ENCODE measurements at places on chromosomes 2 and 18. TPM values are rescaled to one million over a fixed set of nuclear protein-coding genes. Genes with fewer than 3 reads are reported as not detected.

DNA sequence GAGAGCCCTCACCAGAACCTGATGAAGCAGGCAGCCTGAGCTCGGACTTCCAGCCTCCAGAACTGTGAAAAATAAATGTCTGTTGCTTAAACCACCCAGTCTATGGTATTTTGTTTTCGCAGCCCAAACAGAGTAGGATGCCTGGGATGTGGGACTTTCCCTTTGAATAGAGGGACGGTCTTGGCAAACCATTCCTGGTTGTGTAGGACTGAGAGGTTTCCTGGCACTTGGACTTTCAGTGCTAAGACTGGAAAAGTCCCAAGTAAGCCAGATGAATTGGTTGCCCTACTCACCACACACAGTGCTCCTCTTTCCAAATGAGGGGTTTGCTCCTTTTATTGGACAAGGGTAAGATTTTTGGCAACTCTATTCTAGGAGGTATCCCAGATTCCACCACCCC is 46.8 kb upstream of the ACMSD start:
- DNase-seq, result no peak

DNA sequence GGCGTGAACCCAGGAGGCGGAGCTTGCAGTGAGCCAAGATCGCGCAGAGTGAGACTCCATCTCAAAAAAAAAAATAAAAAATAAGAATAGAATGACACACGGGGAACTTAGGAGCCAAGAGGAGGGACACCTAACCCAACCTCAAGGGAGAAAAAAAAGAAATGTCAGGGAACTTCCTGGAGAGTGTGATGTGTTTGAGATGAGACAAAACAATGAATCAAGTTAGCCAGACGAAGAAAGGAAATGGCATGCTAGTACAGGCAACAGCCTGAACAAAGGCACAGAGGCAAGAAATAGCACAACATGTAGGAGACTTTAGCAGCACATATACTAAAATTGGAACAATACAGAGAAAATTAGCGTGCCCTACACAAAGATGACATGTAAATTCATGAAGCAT is 36.7 kb upstream of the PAPOLG start:
- no peak for DNase-seq

The SUMO1 gene
- polyA plus RNA-seq, result 38.5 TPM

The KLF7 gene
- polyA plus RNA-seq, result 32.8 TPM

DNA sequence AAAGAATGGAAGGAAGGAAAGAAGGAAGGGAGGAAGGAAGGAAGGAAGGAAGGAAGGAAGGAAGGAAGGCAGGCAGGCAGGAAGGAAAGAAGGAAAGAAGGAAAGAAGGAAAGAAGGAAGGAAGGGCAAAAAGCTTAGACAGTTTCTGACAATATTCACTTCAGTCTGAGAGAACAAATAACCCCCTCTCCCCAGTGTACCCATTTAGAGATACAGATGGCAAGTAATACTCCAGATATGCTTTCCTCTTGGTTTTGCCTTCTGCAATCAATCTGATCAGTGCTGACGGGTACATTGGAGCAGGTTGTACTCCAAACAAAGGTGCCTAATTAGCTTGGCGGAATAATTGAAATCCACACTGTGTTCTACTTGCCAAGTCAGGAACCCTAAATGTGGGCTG is 534.6 kb upstream of the TMEFF2 start:
- no peak for DNase-seq

The ACP1 gene
- polyA plus RNA-seq, result 46.1 TPM

- no peak for DNase-seq
These were observed 14.2 kb upstream of the MSL3B start for GRCh38 chr2:233882353-233882752.

DNA sequence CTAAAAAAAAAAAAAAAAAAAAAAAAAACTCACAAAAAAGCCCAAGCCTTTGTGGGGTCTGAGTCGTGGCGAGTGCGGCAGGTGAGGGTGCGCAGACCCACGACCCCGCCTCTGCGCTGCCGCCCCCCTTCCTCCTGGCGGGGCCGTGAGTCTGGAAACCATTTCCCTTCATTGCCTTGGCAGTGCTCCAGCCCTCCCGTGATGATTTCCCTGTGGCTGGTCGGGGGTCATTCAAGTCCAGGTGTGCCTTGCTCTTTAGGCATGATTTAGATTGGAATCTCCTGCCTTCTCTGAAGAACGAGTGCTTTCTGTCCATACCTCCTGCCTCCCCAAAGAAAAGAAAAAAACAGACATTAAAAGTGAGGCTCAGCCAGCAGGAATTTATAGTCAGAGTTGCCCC is 161.8 kb downstream of the FAM210A start:
- DNase-seq, result no peak

DNA sequence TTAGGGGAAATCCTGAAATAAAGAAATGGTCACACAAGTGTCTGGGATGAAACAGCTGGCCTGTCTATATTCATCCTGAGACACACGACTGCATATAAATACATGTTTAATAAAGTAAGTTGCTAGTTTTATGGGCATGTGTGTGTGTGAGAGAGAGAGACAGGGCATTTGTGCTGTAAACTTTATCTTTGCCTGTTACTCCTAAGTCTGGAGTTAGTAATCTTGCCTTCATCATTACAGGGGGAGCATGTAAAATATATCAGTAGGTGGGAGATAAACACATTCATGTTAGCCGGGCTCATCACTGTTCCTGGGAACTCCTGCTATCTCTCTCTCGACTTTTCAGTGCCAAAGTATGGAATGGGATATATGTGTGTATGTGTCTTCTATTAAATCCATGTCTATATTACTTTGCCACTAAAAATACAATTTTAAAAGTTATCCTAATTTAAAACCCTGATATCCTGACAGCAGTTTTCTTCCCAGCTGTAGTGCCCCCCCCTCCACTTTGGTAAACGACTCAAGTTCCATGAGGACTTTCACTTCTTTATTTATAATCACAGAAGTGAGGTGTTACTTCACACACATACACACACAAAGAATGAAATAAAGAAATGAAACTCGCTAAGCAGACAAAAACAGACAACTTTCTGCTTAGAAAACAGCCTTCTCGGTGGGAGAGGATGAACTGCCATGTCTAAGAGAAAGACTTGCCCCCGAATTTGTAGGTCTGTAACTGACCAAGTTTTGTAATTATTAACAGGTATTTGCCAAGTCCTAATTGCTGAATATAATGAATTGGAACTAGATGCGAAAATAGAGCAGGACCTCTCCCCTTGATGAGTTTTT is 947 bp downstream of the ZEB2 start:
- DNase-seq, result peak; percentile 56

The SDC1 gene
- polyA plus RNA-seq, result 3.2 TPM

DNA sequence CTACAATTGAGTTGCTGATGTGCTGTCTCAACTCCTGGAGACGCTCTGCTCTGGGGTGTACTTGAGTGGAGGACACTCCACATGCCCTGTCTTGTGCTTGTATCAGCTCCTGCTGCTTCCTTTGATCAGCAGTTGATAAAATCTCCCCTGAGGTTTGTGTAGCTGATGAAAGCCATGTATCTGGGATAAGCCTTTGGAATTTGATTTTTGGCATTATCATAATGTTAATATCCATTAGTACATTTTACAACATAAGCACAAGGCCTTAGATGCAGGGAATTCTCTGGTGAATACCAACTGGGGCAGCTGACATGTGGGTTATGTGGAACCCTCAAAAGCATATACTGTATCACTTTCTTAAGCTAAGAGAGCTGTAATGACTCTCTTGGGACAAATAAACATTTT is 222.7 kb upstream of the ITGA4 start:
- DNase-seq, result no peak

DNA sequence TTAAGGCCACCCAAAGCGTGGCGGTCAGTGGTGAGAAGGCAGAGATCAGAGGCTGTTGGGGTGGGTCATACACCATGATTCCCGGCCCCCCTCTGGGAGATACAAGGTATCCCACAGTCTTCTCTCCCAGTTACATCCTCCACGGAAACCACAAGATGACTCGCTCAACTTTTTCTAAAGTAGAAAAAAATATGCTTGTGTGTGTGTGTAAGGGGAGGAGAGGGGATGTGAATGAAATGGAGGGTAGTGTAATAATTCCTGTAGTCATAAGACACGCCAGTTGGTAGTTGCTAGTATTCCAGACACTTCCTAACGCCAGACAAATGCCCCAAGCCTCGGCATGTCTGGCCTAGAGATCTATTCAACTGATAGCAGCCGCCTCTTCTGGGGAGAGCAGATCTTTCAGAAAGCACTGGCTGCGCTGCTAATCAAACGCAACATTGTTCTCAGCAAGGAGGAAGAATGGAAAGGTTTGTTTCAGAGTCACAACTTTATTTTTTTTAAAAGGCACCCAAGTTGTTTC is 143.5 kb downstream of the TGIF1 start:
- DNase-seq, result no peak

The STARD6 gene
- polyA plus RNA-seq, result not detected

- peak; percentile 71 for DNase-seq
These were observed 7.9 kb upstream of the CFAP36 start for GRCh38 chr2:55511508-55512124.

The CXCR1 gene
- polyA plus RNA-seq, result not detected

The WDR75 gene
- polyA plus RNA-seq, result 11.2 TPM

DNA sequence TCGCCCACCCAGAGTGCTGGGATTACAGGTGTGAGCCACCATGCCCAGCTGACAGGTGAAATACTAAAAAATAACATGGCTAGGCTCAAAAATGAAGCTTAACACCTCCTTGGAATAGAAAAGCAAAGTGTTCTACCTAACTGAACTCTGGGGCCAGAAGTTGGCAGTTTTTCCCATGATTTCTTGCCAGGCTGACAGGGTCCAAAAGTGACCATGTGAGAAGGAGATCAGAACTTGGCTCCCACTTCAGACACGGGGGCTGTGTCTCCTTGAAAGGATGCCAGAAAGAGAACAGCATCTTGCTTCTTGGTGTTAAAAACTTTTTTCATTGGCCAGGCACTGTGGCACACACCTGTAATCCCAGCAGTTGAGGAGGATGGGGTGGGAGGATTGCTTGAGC is 47.0 kb downstream of the BMPR2 start:
- DNase-seq, result no peak

The PTPRN gene
- not detected for polyA plus RNA-seq

DNA sequence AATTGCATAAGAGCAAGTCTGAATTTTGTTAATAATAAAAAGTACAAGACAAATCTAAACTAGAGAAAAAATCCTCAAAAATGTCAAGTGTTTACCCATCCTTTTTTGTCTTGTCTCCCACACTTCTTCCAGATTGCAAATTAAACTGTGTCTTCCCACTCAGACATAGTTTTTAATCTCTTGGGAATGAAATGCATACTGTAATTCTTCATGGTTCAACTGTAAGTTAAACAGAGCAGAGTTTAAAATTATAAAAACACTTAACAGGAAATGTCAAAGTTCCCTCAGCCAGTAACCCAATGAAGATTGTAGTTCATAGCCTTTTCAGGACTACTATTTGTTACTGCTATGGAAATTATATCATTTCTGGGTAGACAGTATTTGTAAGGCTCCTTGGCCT is 171.8 kb downstream of the UBE2E3 start:
- DNase-seq, result no peak

DNA sequence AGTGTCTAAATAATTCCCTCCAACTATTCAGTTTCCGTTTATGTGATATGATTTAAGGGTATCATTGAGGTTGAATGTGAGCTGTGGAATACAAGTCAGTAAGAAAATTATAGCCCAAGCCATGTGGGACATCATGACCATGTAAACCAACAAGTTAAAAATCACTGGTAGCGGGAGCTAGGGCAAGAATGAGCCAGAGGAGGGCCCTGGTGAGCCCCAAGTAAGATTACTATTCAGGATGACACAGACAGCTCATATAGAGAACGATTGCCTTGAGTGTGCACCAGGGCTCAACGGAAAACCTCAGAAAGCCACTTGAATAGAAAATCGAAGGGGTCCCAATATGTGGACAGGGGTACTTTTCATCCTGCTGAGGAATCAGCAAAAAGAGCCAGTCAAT is 87.8 kb upstream of the RBMS1 start:
- DNase-seq, result no peak

DNA sequence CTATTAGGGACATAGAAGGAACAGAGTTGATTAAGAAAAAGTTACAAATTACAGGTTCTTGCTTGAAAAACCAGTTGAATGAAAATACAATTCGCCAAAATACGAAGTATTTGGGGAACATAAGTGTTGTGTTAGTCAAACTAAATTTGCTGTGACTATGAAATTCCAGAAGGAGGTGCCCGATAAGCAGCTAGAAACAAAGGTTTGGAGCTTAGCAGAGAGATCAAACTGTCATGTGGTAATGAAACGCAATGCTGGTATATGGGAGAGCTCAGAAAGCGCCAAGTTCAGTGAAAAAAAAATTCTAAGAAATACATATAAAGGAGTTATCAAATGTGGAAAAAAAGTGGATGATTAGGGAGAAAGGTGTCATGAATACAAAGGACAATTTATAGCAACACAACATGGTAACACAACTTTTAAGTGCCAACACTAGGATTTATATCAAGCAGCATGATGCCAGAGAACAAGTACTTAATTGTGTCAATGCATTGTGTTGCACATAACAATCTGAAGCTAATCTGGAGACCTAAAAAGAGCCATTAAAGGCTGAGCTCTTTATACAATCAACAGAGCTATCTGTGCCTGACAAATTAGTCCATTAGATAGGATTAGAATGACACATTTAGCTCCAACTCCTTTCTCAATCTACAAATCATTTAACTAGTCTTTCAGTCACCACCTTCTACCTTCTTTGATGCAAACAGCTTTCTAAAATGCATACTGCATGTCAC is 31.2 kb downstream of the SMAD2 start:
- peak; percentile 17 for DNase-seq

GRCh38 chr2:172195836-172196376 is 93.2 kb upstream of the DLX2 start:
- DNase-seq, result no peak

- peak; percentile 62 for DNase-seq
These were observed 18.5 kb downstream of the SFTPB start for GRCh38 chr2:85649201-85650190.

DNA sequence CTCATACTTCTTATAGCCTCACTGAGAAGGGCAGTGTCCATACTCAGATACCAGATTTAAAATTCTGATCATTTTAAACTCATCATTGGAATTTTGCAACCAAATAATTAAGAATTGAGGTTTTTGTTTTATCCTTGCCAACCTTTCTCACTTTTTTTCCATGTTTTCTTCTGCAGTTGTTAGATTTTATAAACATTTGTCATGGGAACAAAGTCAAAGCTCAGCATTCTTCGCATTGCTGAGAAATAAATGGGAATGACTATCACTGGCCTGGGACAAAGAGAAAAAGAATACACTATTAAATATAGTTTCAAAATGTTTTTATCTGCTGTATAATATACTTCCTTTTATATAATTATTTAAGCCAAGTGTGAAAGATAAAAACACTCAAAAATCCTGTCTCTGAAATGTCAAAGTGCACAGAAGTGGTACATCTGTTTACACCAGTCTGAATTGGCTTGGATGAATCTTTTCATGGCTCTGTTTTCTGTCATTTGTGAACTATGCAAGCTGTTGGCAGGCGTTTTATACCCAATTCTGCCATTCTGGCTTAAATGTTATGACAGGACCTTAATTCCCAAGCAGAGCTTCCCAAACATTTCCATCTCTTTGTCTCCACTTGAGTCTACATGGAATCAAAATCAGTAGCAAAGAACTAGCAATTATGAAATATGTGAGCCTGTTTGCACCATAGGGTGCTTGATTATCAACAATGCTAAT is 249.3 kb upstream of the SYT4 start:
- no peak for DNase-seq

The RFX8 gene
- polyA plus RNA-seq, result 0.16 TPM

GRCh38 chr2:233380995-233381637 is 26.8 kb downstream of the DGKD start:
- DNase-seq, result no peak

The CDH2 gene
- polyA plus RNA-seq, result 37.6 TPM

The DNAJC5G gene
- 1.4 TPM for polyA plus RNA-seq

Data from endothelial cell of umbilical vein (primary cell).